WTC11 (cell line): ENCODE measurements at places on chromosomes 12 and 14.

- DNase-seq, result no peak
Measured at GRCh38 chr12:104154806-104155205, 16.8 kb upstream of the NFYB start.

DNA sequence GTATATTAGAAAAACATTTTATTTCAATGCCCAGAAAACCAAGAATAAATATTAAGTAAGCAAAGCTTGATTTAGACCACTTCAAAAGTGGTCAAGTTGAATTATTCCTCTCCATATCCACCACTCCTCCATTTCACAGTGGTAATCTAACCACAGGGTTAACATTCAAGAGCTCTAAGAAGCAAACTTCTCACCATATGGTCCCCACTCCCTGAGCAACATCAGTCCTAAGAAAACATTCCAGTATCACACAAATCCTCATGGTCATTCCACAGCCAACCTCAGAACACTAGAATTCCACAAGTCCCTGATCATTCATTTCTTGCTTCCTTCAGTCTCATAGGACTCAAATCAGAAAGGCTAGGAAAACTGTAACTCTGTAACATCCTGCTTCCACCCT lies 47.9 kb downstream of the ST8SIA1 start:
- DNase-seq, result no peak

DNA sequence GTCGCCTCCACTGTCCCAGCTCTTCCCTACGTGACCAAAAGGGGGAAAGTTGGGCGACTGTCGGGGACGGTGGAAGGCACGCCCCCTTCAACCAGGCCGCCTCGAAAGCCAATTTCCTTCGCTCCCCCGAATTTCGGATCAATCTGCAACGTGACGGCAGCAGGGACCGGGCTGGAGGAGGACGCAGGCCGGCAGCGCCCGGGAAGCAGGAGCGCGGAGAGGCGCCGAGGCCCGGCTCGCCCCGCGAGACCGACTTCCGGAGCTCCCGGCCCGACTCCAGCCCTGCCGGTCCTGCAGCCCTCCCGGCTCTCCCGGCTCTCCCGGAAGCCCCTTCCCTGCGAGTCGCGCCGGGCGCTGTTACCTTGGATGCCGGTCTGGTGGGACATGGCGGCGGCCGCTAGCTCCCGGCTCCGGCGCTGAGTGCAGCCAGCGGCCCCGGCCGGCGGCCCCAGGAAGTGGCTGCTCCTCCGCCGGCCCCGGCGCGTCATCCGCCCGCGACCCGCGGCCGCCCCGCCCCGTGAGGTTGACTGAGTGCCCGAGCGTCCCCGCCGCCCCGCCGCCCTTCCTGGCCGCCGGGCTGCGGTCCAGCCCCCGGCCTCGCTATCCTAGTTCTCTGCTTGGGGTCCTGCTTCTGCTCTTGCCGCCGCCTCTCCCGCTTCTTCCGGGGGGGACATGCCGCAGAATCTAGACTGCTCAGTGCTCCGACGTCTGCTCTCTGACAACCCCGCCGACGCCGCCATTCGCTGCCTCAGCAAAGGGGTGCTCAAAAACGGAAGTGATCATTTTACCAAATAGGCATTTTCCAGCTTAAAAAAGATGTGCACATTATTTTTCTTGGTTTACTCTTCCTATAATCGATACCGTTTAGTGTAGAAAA lies at the start of gene TWF1:
TSS of gene TWF1 (minus strand) at position 458 of the 877 bp plus-strand sequence. CDS start at position 386, 72 bp downstream.
- DNase-seq, result peak; percentile 89

GRCh38 chr12:52211716-52212585 lies 20.1 kb upstream of the KRT80 start:
- peak; percentile 9 for DNase-seq

DNA sequence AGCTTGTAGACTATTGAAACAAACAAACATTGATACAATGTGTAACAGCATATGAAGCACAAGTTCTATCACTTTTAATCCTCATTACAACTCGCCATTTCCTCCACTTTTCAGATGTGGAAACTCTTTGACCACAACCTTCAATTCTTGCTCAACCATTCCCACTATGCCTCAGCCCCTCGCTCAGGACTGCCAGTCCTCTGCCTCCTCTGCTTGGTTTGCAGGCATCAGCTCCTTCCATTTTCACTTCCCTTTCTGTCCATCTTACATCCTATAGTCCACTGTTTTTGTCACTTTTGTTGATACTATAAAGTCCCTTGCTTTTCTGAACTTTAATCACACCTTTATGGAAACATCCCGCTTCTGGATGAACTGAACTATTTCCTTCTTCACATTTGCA lies 28.2 kb upstream of the CD27 start:
- no peak for DNase-seq

GRCh38 chr14:105201925-105202513 lies 20.9 kb upstream of the NUDT14 start:
- DNase-seq, result no peak
